ENCODE measurements at places on chromosomes 11 and 22.

DNA sequence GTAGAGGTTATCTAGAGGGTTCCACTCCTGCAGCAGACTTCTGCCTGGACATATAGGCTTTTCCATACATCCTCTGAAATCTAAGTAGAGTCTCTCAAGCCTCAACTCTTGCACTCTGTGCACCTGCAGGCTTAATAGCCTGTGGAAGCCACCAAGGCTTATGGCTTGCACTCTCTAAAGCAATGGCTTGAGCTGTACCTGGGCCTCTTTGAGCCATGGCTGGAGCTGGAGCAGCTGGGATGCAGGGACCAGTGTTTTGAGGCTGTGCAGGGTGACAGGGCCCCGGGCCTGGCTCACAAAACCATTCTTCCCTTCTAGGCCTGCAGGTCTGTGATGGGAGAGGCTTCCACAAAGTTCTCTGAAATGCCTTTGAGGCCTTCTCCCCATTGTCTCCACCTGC, 2.9 kb upstream of the NXPE4 start:
- no peak for DNase-seq

GRCh38 chr22:45589556-45589955, 82.1 kb upstream of the ATXN10 start:
- DNase-seq: no peak

- DNase-seq: no peak
Measured at GRCh38 chr11:117022526-117022925, 75.7 kb downstream of the SIK3 start.

- no peak for DNase-seq
Measured at GRCh38 chr11:69373251-69373635, 79.3 kb downstream of the MYEOV start.

DNA sequence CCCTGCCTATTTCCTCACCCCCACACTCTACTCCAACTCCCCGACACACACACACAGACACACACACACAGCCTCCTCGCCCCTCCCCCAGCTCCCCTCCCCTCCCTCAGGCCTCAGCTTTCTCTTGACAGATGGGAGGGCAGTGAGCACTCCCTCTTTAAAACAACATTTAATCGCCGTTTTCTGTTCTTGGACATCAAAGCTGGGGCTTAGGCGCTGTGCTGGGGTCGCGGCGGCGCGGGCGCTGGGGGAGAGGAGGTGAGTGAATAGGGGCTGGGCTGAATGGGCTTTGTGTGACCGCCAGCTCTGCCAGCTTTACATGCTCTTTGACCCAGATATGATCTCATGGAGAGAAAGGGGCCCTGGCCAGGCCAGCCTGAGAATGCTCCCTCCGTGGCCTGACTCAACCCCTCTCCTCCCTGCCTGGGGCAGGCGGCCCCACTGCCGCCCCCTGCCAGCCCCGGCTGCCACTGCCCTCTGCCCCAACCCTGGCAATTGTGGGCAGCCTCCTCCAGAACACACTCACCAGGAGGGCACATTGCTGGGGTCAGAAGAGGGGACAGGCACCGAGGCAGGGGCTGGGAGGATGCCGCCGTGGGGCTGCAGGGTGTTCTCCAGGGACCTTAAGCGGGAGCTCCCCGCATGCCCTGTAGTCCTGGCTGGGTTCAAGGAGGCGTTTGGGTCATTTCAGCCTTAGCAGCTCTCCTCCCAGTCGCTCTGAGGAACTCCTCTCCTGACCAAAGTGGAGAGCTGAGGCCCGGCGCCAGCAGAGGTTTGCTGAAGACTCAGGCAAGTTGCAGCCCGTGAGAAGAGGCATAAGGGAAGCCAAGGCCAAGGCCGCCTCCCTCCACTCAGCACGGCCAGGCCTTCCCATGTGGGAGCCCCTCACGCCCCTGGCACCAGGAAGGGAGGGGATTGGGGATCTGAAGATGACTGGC, 38.3 kb upstream of the NNMT start:
- DNase-seq: no peak

DNA sequence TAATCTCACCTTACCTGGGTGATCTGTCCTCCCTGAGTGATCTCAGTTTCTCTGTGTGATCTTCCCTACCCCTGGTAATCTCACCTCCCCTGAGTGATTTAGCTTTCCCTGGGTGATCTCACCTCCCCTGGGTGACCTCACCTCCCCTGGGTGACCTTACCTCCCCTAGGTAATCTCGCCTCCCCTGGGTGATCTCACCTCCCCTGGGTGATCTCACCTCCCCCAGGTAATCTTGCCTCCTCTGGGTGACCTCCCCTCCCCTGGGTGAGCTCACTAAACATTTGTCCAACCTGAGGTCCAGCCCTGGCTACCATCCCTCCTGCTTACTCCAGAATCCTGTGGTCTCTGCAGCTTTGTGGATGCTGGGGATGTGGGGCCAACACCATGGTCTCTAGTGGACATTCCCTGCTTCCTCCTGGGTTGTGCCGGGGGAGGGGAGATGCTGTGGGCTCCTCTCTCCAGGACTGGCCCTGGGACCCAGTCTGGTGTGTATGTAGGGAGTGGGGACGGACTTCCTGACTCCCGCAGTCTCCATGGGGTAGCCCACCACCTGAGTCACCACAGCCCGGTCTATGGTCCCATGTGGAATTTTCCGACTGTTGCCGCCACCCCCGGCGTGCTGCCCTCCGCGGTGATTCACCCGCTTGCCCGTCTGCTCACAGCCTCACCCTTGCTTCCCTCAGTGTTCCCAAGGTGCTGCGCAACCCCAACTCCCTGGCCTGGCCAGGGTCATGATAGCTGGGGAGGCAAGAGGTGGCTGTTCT, 9.9 kb downstream of the LSP1 start:
- no peak for DNase-seq

DNA sequence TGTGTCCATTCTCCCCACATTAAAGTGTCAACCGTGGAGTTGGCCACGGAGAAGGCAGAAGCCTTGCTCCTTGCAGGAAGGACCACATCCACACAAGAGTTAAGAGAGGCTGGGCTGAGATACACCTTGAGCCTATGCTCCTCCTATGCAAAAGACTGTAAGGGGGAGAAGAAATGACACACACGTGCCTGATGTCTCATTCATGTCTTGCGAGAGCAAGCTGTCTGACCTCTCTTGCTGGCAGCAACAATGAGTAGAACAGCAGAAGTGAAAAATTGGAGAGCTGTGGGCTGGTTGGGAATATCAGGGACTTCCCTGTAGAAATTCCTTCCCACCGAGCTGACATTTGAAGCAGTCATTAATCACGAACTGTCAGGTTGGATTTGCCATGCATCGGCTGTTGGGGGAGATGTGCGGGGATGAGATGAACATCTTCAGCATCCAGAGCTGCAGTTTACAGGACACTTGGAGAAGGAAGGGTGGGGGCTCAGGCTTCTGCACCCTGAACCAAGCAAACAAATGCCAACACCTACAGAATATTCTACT, 139.3 kb downstream of the MYO18B start:
- no peak for DNase-seq

DNA sequence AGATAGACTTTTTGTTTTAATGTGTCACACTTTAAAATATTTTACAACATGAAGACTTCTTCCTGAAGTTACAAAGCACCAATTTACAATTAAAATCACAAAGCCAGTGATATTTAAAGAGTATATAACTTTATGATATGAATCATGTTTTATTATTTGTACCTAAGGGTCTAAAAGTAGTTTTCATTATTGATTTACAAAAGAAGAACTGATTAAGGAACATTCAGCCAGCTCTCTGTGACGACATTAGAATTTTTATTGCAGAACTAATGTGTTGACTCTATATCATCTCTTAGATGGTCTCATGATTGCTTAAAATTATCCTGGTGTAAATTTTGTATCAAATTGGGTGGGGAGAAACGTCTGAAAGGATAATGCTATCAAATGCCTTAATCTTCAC, 82.8 kb upstream of the ALKBH3 start:
- DNase-seq: no peak

DNA sequence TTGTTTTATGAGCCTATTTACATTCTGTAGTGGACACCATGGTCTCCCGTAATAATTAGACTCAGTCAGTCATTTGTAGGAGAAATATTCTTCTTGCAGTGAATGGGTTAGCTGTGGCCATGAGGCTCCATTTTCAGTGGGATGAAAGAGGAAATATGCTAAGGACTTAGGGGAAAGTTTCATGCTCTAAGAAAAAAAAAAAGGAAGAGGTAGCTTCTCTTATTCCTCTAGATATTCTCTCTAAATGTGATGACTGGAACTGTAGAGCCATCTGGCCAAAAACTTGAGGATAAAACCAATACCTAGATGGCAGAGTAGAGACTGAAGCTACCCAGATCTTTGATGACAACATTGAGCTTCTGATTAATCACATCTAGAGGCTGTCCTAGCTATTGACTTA, 75.8 kb upstream of the SESN3 start:
- DNase-seq: no peak

GRCh38 chr11:122036018-122036417, 80.0 kb downstream of the BLID start:
- DNase-seq: no peak

DNA sequence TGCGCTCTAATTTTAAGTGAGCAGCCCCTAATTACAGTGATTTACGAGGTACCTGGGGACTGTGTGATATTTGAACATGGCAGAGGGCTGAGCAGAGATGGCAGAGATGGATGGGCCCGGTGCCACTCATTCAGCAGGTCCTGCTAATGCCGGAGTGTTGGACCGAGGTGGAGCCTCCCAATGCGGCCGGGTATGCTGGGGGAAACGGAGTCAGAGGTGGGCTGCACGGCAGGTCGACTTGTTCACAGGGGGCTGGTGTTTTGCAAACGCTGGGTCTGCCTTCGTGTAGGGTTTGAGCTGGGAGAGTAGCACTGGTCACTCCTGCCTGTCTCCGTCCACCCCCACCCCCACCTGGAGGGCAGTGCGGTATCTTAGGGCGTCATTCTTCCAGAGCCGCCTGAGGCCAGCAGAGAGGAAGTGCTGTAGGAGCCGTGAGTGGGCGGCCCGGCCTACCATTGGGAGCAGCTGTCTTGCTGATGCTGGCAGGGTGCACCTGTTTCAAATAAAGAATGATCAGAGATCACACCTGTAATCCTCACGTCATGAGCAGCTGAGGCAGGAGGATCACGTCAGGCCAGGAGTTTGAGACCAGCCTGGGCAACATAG, 122.6 kb downstream of the IGLL1 start:
- no peak for DNase-seq

GRCh38 chr22:20751185-20751851, 22.6 kb upstream of the SERPIND1 start:
- no peak for DNase-seq

GRCh38 chr11:18768472-18768901, 23.1 kb downstream of the PTPN5 start:
- DNase-seq: no peak

- DNase-seq: no peak
Measured at GRCh38 chr11:32366666-32367065, 68.7 kb downstream of the WT1 start.

DNA sequence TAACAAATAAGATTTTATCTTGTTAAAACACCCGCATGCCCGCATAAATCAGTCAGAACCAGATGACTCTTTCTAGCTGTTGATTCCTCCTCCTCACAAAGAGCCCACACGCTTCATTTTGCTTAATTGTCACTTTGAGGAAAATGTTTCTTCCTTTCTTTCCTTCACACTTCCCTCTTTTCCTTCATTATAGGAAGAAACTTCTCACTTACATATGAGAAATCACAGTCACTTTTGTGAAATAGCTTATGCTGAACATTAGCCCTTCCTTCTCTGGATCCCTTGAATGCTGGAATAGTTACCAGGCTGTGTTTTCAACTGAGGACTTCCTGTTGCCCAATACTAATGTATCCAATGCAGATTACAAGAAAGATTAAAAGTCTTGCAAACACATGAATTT, 5.8 kb downstream of the MS4A6E start:
- no peak for DNase-seq

- no peak for DNase-seq
Measured at GRCh38 chr11:47393163-47394049, 15.0 kb upstream of the SLC39A13 start.

- DNase-seq: no peak
Measured at GRCh38 chr11:80077113-80077512, 636.3 kb upstream of the TENM4 start.

DNA sequence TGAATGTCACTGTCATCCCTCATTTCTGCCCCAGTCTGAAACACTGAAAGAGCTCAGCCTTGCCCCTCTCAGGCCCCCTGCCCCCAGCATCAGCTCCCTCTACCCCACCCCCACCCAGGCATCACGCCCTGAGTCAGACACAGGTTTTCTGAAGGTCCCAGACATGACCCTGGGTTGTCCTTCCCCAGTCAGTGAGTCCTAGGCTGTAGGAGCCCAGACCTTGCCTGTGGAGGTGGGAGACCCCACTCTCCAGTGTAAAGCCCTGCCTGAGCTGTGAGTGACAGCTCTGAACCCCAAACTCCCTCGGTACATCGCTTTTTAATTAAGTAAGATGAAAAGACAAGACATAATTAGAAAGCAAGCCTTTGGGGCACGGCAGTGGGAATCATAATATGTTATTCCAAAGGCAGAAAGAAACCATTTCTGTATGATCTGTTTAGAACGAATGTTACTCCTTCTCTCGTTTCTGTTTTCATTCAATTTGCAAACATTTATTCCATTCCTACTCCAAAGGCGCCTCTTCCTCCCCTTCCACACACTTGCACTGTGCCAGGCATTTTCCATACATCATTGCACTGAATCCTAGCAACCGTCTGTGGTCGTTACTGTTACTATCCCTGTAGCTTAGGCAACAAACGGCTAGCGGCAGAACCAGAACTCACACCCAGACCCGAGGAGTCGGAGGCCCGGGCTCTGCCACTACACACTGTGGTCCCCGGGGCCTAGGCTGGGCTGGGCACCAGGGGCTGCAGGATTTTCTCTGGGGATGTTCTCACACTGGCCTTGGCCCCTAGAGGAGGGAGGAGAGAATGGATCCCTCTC, 63.4 kb downstream of the CD6 start:
- no peak for DNase-seq

GRCh38 chr22:32697331-32697995, 104.0 kb upstream of the TIMP3 start:
- no peak for DNase-seq

GRCh38 chr11:94418123-94418765, 17.0 kb upstream of the GPR83 start:
- no peak for DNase-seq

DNA sequence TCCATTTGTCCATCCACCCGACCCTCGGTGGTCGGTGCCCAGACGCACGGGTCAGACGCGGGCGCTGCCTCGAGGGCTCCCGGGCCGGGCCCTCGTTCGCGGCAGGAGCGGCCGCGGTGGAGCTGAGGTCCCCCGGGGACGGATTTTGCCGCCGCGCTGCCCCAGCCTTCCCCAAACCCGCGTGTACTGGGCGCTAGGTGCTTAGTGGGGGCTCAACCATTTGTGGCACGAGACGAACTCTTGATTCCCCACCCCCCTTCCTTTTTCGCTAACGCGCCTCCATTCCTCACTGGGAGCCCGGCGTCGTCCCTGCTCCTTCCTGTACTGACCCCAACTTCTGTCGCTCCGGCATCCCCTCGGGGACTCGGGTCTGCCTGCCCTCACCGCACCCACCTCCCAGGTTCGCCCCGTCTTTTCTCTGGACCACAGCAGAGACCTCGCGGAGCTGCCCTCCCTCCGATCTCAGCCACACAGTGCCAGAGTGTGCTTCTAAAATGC, 789 bp upstream of the CBX7 start:
- DNase-seq: no peak

- peak; percentile 19 for DNase-seq
Measured at GRCh38 chr11:75351541-75351790, at the start of gene ARRB1. ARRB1 (minus strand) TSS chr11:75351661; CDS start chr11:75351607, 54 bp downstream.

GRCh38 chr22:30357236-30357570, 396 bp downstream of the CCDC157 start:
- no peak for DNase-seq

All from stimulated activated CD4-positive, alpha-beta T cell treated with anti-CD3 and anti-CD28 coated beads, Interleukin-4, amount 100 ng/mL, for 48 hours (primary cell).